ENCODE measurements at places on chromosomes 6 and 20.

DNA sequence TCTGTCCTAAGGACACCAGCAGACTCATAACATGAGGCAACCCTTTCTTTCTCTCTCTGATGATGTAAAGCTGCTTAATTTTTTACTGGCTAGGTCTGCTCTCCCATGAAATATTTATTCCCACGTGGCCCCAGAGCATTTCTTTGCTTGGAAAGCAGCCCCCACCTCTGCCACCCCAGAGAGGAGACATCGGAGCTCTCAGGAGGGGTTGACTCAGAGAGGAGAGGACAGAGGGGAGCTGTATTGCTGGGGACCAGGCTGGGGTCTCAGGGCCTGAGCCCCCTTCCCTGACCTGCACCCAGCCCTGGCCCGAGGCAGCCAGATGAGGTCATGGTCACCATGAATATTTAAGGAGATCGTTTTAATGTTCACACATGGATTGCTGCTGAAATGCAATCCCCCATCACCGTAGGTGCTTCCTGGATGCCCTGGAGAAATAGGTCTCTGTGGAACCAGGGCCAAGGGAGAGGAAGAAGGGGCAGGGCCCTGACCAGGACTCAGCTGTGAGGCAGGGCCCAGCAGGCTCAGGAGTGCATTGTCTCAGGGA lies 117.5 kb downstream of the DLL1 start:
- no peak for DNase-seq

GRCh38 chr6:44656691-44657090 lies 269.2 kb downstream of the CDC5L start:
- DNase-seq, result no peak

- no peak for DNase-seq
Measured at GRCh38 chr20:1373614-1374013, 19.2 kb downstream of the FKBP1A start.

- no peak for DNase-seq
Measured at GRCh38 chr6:3584606-3585005, 127.8 kb upstream of the SLC22A23 start.

DNA sequence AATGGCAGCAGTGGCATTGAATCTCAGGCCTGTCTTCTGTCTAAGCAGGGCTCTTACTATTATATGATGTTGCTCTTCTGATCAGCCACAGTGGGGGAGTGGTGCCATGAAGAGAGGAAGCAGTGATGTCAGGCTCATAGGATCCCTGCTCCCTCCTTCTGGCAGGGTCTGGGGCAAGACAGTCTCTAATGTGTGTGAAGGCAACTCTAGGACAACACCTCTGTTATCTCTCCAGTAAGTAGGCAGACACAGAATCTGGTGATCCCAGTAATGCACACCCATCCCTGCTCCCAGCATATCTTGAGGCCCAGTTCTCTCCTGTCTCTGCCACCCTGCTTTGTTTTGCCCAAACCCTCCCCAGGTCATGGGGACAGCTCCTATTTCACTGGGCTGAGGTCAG lies 8.8 kb downstream of the C20orf202 start:
- no peak for DNase-seq

- peak; percentile 81 for DNase-seq
Measured at GRCh38 chr20:59455402-59456341, 148.7 kb upstream of the PHACTR3 start.

Data from HTR-8/SVneo (cell line).